ENCODE measurements at places on chromosomes 16 and 17.

- no peak for DNase-seq
Measured at GRCh38 chr17:73550556-73550955, 93.7 kb downstream of the SDK2 start.

DNA sequence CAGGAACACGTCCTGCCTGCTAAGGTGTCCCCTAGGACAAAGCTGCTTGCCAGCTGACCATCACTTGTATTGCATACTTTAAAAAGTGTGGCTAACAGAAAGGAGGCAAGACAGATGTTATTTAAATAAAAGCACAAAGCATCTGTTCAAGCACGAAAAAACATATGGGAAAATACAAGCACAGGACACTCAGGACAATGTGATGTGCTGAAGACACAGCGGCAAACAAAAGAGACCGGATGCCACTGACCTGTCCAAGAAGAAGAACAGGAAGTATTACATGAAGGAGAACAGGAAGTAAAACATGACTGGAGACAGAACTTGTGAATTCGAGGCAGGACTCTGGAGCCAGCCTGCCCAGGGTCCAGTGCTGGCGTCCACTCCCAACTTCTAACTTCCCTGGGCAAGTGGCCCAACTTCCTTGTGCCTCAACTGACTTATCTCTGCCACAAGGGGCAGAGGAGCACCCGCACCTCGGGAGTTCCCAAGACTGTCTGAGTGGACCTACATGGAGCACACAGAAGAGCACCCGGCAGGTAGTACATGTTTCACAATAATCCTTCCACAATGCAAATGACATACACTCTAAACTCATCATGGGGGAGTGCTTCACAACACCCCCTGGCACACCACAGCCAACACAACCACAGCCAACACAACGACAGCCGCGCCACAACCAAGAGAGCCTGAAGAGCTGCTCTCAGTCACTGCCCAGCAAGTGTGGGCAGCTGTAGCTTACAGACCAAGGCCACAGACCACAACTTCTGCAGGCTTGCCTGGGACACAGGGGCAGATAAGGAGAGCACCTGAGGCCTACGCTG, 36.6 kb downstream of the ANKRD11 start:
- no peak for DNase-seq

DNA sequence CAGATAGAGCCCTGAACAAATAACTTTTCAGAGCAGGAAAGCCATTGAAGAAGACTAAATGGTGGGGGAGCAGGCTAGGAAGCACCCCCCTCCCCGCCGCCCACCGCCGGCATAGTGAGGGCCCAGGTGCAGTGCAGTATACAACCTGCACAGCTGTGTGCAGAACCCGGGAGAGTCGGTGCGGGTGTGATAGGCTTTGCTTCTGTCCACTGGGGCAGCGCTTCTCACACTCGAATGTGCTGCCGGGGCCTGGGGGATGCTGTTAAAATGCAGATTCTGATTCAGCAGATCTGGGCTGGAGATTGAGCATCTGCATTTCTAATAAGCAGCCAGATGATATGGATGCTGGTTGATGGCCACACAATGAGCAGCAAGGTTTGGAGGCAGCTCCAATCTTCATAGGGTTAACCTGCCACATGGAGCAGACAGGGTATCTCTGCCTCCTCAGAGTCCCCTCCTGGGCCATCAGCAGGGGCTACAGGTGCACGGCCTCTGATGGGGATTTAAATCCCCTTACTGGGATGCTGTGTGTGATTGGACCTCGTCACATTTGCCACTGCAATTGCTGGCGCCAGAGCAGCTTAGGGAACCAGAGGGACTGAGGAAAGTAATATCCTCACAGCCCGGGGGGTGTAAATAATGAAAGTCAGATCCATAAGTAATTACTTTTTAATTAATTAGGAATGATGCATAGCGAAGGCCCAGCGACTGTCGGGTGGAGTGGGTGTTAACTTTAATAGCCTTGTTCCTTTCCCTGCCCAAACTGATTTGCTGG, 172.0 kb upstream of the RPL38 start:
- DNase-seq: no peak

DNA sequence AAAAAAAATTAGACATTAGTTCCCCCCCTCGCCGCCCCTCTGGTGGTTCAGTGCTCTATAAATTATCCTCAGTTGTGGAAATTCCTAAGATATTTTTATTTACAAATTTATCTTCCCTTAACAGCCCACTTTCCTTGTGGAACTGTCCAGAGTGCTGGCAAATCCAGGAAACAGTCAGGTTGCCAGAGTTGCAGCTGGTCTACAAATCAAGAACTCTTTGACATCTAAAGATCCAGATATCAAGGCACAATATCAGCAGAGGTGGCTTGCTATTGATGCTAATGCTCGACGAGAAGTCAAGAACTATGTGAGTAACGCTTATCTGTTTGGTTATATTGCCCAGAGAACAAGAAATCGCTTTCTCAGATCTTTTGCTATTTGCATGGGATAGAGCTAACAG, 2.9 kb downstream of the KPNB1 start:
- DNase-seq: no peak

GRCh38 chr17:1031711-1032110, 34.8 kb downstream of the TIMM22 start:
- no peak for DNase-seq

DNA sequence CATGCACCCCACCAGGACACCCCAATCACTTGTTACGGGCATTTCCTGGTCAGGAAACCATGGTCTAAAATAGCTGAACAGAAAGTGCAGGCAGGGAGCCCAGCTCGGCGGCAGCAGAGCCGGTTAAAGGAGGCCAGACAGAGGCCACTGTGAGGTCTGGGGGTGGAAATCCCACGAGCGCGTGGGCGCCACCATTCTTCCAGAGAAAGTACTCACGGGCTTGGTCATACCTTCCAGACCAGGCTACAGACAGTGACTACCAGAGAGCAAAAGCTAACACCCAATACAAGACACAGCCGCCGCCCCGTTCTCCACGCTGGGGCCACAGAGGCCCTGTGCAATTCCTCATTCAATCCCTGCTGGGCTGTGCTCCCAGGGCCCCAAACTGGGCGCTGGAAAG, 11.9 kb downstream of the CEP131 start:
- no peak for DNase-seq

DNA sequence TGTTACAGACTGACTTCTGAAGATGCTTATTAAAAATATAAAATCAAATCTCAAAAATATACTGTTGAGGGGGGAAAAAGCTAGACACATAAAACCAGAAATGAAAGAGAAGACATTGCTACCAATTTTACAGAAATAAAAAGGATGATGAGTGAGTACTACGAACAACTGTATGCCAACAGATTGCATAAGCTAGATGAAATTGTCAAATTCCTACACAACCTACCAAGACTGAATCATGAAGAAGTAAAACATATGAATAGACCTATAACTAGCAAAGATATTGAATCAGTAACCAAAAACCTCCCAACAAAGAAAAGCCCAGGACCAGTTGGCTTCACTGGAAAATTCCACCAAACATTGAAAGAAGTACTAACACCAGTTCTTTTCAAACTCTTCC, 3.5 kb upstream of the CAPNS2 start:
- DNase-seq: no peak

- DNase-seq: no peak
Measured at GRCh38 chr16:64019339-64019738, 1102.5 kb downstream of the CDH11 start.

- no peak for DNase-seq
Measured at GRCh38 chr17:30956764-30957374, 14.0 kb upstream of the RNF135 start.

GRCh38 chr16:4455081-4455480, 19.3 kb downstream of the NMRAL1 start:
- no peak for DNase-seq

DNA sequence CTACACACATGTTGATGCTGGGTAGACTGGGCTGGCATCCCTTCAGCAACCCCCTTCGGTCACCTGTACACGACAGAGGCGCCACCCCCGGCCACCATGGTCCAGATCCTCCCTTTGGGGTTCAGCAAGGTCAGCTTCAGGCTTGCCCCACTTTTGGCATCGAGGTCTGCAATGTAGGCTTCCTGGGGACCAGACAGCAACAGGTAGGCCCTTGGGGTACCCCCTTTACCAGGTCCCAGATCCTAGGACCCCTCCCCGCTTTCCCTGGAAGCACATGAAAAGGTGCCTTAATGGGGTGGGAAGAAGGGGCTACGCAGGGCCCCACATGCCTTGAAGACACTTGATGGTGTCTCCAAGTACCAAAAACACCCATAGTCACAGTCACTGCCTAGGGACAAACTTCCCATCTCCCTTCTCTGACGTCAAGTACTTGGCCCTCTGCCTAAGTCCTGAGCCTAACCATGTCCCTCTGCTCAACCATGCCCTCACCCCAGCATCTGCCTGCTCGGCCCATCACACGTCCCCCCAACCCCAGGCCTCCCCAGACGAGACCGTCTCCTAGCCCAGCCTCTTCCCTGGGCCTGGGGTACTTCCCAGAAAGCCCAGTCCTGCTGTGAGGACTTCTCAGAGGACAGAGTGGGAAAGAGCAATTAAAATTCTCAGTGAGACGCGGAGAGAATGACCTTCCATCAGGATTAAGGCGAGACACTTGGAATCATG, 12.1 kb downstream of the ACLY start:
- no peak for DNase-seq

DNA sequence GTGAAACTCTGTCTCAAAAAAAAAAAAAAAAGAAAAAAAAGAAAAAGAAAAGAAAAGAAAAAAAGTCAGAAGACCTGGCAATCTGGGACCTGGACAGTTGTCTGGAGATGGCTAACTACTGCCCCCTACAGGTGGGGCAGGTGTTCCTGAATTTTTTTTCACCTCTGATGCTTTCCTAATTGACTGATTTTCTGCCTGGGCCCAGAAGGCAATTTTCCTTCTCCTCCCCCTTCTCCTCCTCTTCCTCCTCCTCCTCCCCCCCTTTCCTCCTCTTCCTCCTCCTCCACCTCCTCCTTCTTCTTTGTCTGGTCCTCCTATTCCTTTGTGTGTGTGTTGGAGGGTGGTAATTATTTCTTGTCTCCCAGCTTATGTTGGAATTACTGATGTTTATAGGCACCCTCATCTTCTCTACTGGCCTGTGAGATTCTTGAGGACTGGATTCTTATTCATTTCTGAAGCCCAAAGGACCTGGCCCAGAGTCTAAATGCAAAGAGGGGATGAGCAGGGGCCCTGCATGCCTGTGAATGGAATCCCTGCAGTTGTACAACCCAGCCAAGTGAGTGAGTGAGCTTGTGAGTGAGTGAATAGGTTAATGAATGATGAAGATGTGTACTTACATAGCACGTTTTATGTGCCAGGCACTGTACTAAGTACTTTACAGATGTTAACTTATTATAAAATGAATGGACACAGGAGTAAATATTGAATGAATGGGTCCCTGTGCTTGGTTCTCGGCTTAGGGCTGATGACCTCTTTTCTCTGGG, 26.9 kb downstream of the IRX5 start:
- no peak for DNase-seq

DNA sequence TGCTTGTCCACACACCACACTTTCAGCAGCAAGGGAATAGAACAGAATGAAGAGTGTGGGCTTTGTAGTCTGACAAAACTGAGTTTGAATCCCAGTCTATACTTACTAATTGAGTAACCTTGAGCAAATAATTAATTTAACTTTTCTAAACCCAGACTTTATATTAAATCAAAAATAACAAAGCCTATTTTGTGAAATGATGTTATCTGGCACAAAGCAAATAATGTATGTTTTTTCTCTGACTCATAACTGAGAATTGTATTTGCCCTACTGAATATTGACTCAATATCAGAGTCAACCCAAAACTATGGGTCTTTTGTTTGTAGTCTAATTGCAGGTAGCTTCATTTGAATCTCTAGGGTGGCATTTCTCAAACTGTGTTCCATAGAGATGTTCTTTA, 77.9 kb upstream of the TANC2 start:
- no peak for DNase-seq

GRCh38 chr16:716200-716568, 1.3 kb downstream of the METRN start:
- no peak for DNase-seq

DNA sequence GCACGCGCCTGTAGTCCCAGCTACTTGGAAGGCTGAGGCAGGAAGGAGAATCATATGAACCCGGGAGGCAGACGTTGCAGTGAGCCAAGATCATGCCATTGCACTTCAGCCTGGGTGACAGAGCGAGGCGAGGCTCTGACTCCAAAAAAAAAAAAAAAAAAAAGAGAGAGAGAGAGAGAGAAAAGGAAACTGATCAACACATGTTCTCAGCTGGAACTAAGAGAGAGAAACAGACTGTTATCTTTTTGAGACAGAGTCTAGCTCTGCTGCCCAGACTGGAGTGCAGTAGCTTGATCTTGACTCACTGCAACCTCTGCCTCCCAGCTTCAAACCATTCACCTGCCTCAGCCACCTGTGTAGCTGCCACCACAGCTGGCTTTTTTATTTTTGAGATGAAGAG, 60.4 kb downstream of the STH start:
- no peak for DNase-seq

DNA sequence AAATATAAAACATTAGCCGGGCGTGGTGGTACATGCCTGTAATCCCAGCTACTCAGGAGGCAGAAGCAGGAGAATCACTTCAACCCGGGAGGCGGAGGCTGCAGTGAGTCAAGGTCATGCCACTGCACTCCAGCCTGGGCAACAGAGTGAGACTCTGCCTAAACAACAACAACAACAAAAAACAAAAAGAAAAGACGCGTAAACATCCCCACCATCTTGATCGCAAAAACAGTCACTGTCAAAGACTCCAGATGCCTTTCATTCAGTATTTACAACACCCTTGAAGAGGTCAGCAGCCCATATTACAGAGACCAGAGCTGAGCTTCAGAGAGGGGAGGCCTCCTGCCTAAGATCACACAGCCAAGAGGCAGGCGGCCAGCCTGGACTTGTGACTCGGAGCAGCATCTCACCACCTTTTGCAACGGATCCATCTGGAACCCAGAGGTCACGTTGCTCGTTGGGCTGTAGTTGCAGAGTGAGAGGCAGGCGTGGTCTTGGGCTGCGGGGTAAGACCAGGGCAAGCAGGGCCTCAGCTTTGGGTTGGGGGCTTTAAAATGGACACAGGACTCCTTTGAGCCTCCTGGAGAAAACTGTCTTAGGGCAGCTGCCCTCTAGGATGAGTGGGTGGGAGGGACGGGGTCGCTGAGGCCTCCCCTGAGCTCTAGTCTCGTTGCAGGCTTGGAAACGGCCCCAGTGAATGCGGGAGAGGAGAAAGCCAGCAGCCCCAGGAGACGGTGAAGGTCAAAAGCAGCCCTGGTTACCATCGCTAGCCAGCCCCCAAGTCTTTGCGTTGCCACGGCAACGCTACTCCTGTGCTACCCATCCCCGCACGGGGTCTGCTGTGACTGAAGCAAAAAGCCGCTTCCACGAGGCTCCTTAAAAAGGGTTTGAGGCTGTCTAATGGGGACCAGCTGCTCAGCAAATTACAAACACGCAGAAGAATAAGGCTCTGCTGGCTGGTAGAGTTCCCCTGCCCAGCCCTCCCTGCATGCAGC, 26.1 kb downstream of the LGALS3BP start:
- no peak for DNase-seq

GRCh38 chr17:66542129-66542966, 239.9 kb downstream of the PRKCA start:
- no peak for DNase-seq

DNA sequence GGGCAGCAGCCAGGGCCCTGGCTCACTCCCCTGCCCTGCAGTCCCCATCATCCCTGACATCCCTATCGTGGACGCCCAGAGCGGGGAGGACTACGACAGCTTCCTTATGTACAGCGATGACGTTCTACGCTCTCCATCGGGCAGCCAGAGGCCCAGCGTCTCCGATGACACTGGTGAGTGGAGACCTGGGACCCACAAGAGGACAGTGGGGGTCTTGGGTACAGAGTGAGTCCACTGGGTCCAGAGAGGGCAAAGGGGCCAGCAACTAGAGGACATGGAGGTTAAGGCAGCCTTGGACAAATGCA, 12.6 kb downstream of the GALK1 start:
- no peak for DNase-seq

GRCh38 chr17:73874008-73874720, 229.9 kb upstream of the SDK2 start:
- DNase-seq: no peak
